ENCODE measurements at places on chromosomes 6 and 20.
A peak's percentile ranks its signal among the peaks of the same experiment; 100 is the strongest.

- peak; percentile 72 for DNase-seq
Measured at GRCh38 chr20:36847009-36847709, 28.8 kb upstream of the TLDC2 start.

DNA sequence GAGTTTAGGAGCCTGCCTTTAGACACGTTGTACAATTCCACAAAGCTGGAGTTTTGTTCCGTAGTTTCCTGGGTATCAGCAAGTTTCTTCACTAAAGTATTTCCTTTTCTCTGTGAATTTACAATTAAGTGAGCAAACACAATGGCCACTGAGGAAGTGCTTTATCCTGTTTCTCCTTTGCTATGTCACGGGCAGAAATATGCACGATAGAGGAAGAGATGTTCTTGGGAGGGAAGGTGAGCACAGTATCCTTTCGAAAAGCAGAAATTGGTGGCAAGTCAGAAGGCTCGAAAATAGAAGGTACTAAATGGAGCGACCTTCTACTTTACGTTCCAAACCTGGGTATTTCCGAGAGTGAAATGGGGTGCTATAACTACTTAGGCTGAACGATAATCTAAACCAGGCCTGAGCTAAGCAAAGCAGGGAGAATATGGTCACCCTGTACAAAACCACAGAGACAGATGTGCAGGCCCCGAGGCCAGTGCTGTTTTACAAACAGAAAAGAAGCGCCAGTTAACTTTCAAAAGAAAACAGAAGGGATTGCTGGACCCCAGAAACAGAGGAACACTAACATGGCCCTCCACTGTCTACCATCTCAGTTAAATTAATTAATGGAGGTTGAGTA, 259.6 kb downstream of the TBC1D7 start:
- DNase-seq, result no peak

DNA sequence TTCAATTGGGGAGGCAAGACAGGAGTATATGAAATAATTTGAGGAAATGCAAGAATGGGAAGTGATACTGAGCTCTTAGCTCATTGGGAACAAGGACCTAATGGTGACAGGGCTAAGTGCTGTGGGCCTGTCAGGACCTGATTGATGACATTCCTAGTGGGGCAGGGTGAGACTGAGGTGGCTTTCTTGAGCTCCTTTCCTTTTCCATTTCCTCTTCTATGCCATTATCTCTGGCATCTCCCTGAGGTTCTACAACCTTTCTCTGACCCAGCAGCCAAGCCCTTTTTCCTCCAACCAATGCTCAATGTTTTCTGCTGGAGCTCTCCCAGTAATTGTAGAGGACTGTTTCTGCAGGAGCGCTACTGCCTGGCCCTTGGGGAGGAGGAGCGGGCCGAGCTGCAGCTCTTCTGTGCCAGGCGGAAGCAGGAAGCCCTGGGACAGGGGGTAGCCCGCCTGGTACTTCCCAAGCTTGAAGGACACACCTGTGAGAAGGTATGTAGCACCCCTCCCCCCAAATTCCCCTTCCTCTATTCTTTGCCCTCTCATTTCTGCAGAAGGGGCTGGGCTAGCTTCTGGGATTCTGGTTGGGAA, 2.8 kb upstream of the TOMM6 start:
- no peak for DNase-seq

DNA sequence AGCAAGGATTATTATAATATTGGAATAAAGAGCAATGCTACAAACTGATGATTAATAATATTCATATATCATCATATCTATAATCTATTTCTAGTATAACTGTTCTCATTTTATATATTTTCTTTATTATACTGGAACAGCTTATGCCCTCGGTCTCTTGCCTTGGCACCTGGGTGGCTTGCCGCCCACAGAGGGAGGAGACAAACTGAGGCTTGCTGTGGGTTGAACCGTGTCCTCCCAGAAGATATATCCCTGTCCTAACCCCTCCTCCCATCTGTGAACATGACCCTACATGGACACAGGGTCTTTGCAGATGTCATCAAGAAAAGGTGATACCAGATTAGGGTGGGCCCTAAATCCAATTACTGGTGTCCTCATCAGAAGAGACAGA, 4.7 kb downstream of the RNASET2 start:
- DNase-seq, result no peak

GRCh38 chr6:45982280-45983036, 33.2 kb downstream of the CLIC5 start:
- no peak for DNase-seq

DNA sequence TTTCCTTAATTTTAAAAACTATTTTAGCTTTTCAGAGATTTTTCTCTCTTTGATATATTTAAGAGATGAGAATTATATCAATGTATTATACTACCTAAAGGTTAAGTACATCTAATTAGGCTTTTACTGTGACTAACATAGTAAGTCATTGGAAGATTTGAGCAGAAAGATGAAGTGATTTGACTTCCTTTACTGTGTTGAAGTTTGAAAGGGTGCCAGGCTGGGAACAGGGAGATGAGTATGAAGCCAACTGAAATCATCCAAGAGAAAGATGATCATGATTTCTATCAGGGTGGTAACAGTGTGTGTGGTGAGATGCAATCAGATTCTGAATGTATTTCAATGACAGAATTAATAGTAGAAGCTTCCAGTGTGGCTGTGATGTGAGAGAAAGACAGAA, 87.3 kb downstream of the TRDN start:
- DNase-seq, result no peak

GRCh38 chr6:165729307-165729936, 66.4 kb upstream of the PDE10A start:
- no peak for DNase-seq

DNA sequence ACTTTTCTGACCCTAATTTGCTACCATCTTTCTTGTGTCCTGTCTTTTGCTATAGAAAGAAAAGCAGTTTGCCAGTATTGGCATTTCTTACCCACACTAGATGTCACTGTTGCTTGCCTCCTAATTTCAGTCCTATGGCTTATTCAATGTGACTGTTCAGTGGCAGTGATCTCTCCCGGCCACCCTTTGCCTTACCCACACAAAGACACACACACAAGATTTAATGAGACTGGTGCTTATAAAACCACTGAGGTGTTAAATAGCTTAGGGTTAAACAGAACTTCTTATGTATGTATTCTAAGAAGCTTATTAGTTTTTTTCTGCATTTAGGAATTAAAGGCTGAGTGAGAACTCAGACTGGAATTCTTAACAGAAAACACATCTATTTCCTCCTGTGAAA, 233.6 kb upstream of the ASCC3 start:
- peak; percentile 21 for DNase-seq

GRCh38 chr6:148146717-148147462, 195.7 kb upstream of the SASH1 start:
- no peak for DNase-seq

GRCh38 chr6:136826216-136826615, 3.8 kb downstream of the PEX7 start:
- DNase-seq, result no peak

GRCh38 chr20:15310361-15310760, 972.9 kb upstream of the FLRT3 start:
- no peak for DNase-seq

GRCh38 chr20:54624706-54625390, 149.5 kb downstream of the DOK5 start:
- DNase-seq, result peak; percentile 76

DNA sequence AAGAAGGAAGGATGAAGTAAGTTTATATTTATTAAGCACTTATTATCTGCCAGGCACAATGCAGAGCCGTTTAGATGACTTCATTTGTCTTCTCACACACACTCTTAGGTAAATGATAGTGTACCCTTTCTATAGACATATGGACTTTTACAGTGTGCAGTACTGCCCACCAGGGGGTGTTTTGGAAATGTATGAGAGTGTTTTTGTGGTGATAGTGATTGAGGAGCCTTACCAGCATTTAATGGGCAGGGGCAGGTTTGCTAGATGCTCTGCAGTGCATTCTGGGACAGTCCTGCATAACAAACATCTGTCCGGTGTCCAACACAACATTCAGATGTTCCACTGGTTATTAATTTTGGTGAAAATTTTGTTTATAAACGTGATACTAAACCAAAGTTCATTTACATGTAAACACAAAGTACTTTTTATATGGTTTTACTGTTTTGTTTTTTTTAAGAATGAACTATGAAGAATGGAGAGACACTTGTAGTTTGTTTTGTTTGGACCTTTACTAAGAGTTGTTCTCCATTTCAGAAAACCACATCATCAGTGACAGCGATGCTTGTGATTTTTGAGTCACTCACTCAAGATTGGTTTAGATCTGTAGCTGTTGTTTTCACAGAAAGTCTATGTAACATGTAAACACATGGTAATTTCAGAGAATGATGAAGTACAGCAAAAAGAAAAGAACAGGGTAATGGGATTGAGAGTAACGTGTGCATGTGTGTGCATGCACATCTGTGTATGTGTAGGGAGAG, 19.9 kb downstream of the KCNS1 start:
- DNase-seq, result no peak

DNA sequence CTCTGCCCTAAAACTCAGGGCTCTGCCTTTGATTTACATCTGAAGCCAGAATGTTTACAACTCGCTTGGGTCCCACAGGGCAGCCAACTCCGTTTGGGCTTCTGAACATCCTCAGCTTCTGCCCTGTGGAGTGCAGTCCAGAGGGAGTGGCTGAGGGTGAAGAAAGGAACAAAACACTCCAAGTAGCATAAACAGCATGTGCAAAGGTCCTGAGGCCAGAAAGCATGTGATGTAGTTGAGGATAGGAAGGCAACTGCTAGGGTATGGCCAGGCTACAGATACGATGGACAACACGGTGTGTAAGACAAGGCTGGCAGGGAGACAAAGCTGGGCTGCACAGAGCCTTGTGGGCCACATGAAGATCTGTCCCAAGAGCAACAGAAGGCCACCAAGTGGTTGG, 12.5 kb downstream of the JAG1 start:
- DNase-seq, result no peak

DNA sequence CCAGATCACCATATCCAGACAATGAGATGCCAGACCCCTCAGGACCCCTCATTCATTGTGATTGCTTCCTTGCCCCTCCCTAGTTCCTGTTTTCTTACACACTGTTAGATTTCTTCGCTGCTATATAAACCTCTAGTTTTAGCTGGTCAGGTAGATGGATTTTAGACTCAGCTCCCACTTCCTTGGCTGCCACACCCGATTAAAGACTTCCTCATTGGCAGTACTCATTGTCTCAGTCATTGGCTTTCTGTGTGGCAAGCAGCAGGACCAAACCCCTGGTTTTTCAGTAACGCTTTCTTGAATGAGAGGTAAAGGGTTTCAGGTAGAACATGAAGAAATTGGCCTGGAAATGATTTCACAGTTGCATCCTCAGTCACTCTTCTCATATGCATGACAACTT, 47.9 kb downstream of the QRSL1 start:
- DNase-seq, result no peak

GRCh38 chr20:22946596-22946995, 88.5 kb upstream of the SSTR4 start:
- peak; percentile 43 for DNase-seq

DNA sequence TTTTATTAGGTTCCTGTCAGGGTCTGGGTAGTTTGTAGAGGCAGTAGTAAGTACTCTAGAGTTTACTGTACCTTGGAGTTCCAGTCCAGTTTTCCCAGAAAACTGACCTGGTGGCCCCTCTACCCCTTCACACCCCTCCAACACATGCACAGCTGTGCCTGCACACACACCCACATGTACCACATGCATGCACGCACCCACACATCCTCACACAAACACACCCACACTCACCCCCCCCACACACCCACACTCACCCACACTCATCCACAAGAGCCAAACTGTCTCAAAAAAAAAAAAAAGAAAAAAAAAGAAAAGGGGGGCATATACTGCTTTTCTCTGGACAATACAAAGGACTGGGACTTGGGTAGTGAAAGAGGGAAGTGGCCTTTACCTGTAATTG, 570.5 kb downstream of the QKI start:
- no peak for DNase-seq

DNA sequence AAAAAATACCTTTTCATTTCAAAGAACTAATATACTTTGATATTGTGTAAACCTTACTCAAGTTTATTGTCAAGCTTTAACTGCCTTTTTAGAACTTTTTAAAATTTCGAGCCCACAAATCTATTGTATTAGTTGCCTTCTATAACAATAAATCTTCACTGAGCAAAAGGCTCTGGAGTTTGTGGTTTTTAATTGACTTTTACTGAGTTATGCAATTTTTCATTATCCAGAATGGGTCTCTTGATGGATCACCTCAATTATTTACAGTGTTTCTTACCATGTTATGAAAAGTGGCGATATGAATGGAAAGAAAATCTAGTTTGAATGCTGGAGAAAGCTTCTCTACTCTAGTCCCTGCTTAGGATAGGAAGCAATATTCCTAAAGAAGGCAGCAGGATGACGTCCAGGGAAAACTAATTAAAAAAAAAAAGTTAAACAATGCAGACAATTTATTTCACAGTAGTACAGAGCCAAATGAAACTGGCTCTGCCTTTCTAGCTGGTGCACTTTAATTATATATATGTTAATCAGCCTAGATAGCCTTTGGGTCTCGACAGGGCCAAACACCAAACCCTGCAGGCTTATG, 5.0 kb downstream of the ID4 start:
- DNase-seq, result no peak

DNA sequence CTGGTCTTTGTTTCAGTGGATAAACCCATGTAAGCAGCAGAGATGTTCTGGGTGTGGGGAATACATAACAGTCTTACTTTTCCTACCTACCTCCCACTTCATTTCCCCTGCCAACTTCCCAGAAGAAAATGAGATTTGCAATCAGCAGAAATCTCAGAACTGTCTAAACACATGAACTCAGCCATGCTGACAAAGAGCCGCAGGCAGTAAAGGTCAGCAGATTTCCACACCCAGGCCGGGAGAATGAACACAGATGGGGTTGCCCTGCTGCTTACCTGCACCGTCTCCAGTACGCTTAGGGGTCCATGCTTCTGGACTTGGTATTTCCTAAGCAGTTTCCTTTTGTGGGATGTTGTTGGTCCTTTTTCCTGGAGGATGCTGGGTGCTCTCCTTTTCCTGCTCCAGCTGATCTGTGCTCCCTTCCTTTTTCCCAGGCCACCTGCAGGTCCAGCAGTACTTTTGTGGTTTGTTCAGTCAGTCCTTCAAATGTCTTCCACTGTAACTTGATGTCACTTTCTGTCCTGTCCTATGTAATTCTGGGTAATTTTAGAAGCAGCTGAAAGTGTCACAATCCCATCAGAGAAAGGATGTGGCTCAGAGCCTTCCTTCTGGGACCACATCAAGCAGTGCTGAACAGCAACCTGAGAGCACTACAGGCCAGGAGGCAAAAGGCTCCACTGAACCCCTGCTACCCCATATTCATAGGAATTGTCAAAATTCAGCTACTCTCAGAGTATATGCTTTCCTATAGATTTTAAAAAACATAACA, 129.0 kb downstream of the CEP57L1 start:
- no peak for DNase-seq

GRCh38 chr6:108193131-108193530, 27.3 kb downstream of the NR2E1 start:
- no peak for DNase-seq

DNA sequence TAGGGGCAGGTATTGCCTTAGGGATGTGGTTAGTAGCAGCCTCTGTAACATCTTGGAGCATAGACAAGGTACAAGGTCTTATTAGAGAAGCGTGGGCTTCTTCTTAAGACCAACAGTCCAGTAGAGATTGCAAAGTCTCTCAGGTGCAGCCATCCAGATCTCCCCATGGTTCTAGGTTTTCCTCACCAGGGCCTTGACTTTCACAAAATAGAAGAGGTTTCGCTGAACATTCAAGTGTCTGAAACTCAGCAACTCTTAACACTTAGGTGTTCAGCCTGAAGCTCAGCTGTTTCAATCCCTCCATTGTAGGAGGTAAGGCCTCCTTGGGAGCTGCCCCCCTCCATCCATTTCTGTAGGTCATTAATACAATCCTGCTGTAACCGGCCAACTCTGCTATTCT, 44.4 kb downstream of the GOPC start:
- no peak for DNase-seq

Measured in muscle of back (tissue), 13 donors.